ENCODE measurements at places on chromosomes 1 and 21. TPM values are rescaled to one million over a fixed set of nuclear protein-coding genes. Genes with fewer than 3 reads are reported as not detected.

Gene CRABP2
- 3.8 TPM for total RNA-seq

GRCh38 chr1:211828584-211829342 lies 1.8 kb downstream of the LPGAT1 start:
- DNase-seq, result no peak

DNA sequence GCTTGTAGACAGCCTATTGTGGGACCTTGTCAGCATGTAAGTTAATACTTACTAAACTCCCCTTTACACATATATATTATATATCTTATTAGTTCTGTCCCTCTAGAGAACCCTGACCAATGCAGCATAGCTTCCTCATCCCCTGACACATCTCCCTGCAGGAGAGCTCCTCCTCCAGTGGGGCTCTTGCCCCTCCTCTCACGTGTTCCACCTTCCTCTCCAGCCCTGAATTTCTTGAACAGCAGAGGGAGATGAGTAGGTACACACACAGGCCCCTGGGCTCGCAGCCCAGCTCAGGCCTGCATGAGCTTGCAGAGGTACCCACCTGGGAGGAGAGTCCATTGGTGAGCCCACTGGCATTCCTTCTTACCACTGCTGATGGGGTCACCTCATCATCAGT lies 27.3 kb upstream of the GOLT1A start:
- no peak for DNase-seq

DNA sequence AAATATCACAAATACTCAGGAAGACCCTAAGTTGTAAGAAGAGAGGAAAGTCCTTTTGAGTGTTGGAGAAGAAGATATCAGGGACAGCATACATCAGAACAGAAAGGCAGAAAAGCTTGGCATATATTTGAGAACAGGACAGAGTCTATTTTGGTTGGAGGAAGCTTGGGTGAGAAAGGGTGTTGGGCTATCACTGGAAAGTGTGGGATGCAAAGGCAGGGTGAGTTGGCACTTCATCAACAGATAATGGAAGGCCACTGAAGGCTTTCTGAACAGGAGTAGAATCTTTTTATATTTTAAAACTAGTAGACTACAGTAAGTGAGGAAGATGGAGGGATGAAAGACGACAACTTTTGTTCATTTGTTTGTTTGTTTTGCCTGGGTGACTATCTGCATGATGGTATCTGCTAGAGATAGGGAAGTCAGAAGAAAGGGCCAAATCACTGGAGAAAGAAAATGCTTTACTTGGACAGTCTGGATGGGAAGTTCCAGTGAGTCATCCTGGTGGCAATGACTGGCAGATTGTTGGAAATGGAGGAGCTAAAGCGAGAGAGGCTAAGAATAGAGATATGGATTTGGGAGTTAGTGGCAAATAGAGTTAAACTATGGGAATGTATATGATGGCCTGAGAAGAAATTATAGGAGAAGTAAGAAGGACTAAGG lies 33.7 kb upstream of the KCNA2 start:
- no peak for DNase-seq

DNA sequence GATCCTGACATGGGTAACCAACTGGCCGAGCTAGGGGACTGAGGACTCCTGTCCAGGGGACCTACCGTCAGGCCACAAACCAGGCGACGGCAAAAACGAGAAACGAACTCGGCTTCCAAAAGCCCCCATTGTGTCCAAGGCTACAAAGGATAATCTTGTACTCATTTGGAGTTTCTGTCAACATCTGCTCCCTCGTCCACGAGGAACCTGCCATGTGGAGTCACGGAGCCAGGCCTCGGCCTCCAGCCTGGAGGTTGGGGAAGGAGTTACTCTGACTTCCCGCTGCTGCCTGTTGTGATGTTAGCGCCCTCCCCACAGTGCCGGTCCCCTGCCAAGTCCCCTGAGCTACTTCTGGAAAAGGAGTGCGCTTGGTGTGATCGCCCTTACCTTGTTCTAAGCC lies 7.3 kb downstream of the KRTAP10-1 start:
- no peak for DNase-seq
